BJ (cell line): ENCODE measurements at places on chromosomes 11 and 22. TPM values are rescaled to one million over a fixed set of nuclear protein-coding genes. Genes with fewer than 3 reads are reported as not detected.

CAPN5 gene
- polyA plus RNA-seq: 11.3 and 18.4 TPM in 2 replicates

SLC29A2 gene
- 0.21 and 0.48 TPM in 2 replicates for polyA plus RNA-seq

MTMR3 gene
- 22.2 and 32.8 TPM in 2 replicates for polyA plus RNA-seq

ZNRF3 gene
- 0.75 and 1.1 TPM in 2 replicates for polyA plus RNA-seq

SERPIND1 gene
- not detected in 2 replicates for polyA plus RNA-seq

TYR gene
- polyA plus RNA-seq: not detected in 2 replicates

PANX3 gene
- not detected in 2 replicates for polyA plus RNA-seq
